ENCODE measurements at places on chromosomes 7 and 10.

GRCh38 chr7:84524714-84525694 lies 330.4 kb upstream of the SEMA3A start:
- DNase-seq = no peak

- no peak for DNase-seq
These were observed 980.8 kb upstream of the LRRTM3 start for GRCh38 chr10:65945061-65945460.

GRCh38 chr7:135459951-135460567 lies 49.8 kb downstream of the CNOT4 start:
- no peak for DNase-seq

DNA sequence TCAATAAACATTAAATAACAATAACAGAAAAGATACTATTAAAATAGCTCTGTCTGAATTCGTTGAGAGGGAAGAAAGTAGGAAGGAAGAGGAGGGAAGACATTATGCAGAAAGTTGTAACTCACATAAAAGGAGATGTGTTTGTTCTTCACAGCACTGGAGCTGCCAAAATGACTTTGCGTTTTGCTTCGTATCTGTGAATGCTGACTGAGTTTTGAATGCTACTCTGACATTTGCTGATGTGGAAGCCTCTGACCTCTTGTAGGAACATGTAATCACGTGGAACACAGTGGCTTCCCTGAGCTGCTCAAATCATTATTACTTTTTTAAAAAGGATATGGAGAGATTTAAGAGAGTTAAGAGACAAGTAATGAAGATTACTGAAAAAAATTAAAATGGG lies 15.6 kb upstream of the DGKI start:
- DNase-seq = no peak

GRCh38 chr10:58700591-58700990 lies 187.9 kb downstream of the BICC1 start:
- DNase-seq = no peak

- DNase-seq = peak; percentile 72
These were observed 22.6 kb upstream of the CREB5 start for GRCh38 chr7:28389504-28390395.

- no peak for DNase-seq
These were observed 167.0 kb downstream of the GATA3 start for GRCh38 chr10:8221451-8221850.

DNA sequence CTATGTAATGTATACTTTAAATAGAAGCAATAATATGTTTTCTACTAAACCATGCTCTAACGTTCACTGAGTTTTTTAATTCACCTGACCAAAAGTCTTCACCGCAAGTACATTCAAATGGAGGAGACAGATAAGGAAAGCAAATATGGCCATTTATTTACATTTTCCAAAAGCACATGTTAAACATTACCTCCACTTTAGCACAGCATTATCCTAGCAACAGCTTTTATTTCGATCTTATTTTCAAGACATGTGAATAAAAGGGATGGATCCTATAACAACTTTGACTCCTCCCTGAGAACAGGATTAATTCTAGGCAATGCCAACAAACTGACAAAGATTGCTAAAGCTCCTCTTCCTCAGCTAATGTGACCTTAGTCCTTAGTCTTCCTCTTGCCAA lies 11.5 kb upstream of the GRM8 start:
- DNase-seq = no peak

GRCh38 chr10:90136731-90137316 lies 435.4 kb downstream of the KIF20B start:
- peak; percentile 36 for DNase-seq

GRCh38 chr10:114603948-114604347 lies 54.1 kb downstream of the ABLIM1 start:
- DNase-seq = peak; percentile 63

DNA sequence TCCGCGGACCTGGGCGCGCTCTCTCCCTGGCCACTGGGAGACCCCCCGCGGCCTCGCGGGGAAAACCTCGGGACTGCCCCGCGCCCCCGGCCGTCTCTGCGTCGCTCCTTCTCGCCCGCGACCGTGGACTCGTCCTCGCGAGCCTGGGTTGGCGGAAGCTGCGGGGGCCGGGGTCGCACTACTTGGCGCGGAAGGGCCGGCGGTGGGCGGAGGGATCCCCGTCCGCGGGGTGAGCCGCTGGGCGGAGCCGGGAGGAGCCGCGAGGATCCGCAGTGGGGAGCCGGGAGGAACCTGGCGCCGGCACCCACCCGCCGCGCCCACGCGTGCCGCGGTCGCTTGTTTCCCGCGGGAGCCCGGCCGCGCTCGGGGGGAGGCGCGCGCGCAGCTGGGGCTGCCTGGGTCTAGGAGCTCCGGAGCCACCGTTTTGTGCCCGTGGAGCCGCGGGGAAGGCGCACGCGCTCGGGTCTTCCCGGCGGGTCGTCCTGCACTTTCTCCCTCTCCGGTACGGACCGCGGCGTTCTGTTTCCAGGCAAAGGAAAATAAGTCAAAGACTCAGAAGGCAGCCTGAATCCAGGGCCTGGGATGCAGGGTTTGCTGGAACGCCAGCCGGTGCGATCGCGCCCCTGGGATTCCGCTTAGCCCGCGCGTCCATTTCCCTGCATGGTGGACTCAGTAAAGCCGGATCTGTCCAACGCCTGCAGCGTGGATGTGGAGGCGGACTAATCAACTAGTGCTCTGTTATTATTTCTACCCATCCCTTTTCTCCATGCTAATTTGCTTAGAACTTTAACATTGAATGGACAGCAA lies 28.7 kb upstream of the KMT2C start:
- peak; percentile 90 for DNase-seq

GRCh38 chr7:51647931-51648351 lies 331.3 kb upstream of the COBL start:
- DNase-seq = no peak

DNA sequence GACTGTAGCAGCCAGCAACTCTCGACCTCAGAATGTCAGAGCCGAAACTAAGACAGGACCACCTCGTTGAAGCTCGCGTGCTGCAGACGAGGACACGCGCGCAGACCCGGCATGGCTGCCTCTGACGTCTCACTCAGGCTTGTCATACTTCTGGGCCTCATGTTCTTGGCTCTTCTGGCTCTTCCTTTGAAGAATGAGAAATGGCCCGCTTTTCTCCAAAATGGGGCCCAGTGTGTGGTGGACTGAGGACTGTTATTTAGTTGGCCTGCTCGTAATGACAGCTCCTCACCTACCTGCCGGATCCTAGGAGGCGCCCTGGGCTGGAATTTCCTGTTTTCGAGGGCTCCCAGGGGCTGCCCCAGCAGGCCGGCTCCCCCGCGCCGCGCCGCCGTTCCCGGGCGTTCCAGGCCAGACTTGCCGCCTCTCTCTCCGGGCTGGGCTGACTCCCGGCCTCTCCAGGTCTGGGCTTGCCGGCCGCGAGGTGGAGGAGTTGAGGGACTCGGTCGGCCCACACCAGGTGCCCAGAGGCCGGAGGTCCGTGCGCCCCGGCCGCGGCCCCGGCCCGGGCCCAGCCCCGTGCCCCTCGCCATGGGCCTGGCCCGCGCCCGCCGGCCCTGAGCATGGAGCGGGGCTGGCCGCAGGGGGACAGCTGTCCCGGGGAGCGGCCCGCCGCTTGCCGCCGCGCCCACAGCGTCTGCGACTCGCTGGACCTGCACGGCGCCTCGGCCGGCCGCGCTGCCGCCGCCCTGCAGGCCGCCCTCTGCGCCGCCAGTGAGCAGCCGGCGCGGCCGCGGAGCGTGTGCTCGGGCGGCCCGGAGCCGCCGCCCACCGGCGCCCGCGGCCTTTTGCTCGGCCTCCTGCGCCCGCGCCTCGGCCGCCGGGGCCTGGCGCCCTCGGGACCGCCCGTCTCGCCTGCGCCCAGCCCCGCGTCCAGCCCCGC lies 28.1 kb downstream of the AGAP3 start:
- DNase-seq = peak; percentile 66

DNA sequence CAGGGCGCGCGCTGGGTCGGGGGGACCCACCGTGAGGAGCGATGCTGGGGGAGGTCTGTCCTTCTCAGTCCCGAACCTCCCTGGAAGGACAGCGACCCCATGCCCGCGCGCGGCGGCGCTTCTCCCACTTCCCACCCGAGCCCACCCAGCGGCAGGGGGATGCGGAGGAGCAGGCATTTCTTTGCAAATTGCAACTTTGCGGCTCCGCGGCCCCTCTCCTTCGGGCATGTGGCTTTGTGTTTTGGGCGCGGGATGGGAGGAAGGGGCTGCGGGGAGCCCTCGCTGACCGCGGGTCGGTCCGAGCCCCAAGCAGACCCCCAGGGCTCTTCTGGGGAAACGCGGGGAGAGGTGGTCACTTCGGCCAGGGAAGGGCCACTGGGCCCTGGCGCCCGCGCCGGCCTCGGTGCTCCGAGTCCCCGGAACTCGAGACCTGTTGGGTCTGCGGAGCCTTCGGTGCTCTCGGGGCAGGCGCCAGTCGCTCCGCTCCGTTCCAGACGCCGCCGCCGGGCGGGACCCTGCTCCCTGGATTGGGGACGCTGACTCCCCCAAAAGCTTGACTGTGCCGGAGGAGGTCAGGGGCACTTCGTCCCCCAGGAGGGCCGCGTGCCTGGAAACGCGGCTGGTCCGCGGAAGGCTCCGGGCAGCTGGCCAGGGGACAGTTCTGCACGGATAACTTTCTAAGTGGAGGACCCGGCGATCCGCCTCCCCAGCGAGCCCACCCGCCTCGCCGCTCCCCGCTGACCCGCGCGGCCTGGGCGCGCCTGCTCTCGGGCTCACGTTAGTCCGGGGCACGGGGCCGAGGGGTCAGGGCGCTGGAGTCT lies 164.2 kb upstream of the DPP6 start:
- no peak for DNase-seq

DNA sequence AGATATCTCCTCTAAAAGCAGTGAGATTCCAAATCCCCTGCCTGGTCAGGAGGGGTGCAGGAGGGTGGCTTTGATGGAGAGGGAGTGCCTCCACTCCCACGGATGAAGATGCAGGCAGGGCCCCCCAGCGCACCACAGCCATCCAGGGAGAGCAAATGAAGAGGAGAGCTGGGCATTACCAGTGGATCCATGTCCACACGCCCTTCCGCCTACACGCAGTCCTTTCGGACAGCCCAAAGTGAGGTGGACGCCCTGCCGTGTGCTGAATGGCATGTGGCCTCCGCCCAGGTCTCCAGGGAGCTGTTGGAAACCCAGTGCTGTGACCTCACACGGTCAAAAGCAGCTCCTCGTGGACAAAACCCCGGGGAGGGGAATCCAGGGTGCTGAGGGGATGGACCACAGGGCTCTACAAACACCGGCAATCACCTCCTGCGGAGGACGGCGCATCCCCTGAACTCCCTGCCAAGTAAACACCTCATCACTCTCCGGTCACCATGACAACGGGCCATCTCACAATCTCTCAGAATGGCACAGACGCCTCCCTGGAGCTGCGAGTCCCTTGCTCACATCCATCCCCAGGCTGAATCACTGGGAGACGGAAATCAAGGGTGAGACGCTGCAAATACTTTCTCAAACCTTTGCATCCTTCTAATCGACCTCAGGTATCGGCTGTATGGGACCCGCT lies 35.0 kb upstream of the DNAAF5 start:
- DNase-seq = no peak

- no peak for DNase-seq
These were observed 982.4 kb upstream of the LRRTM3 start for GRCh38 chr10:65943451-65943850.

GRCh38 chr10:130956251-130956650 lies 355.3 kb downstream of the TCERG1L start:
- no peak for DNase-seq

DNA sequence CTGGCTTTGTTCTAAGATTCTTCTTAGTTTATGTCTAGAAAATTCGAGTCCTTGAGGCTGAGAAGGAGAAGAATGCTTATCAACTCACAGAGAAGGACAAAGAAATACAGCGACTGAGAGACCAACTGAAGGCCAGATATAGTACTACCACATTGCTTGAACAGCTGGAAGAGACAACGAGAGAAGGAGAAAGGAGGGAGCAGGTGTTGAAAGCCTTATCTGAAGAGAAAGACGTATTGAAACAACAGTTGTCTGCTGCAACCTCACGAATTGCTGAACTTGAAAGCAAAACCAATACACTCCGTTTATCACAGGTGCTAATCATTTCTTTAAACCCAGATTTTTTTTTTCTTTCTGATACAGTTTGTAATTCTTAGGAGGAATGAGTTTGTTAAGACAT lies 6.7 kb downstream of the CEP55 start:
- no peak for DNase-seq

DNA sequence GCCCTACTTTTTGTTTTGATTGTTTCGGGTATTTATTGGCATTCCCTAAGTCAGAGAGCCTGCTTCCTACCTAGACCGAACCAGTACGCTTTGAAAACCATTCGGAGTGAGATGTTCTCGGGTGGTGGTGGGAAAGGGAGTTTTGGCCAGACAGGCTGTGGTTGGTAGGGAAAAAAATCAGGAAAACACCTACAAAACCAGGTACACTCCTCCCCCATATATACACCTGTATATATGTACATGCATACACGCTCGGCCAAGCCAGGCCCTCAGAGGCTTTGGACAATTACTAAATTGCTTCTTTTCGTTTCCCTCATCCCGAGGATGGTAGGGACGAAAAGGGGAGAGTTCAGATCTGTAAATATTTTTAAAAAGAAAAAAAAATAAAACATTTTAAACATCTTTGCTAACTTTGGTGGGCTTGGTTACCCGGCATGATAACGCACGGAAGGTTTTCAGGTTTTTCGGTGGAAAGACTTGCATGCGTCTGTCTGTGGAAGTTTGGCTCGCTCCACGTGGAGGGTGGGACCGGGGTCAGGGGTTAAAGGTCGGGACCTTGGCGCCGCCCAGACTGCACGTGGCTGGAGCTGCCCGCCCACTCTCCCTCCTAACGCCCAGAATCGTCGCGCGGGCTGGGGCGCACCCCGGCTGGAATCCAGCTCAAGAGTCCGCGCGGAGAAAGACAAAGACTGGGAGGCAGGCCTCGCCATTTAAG lies 2.5 kb downstream of the HMX2 start:
- peak; percentile 60 for DNase-seq

DNA sequence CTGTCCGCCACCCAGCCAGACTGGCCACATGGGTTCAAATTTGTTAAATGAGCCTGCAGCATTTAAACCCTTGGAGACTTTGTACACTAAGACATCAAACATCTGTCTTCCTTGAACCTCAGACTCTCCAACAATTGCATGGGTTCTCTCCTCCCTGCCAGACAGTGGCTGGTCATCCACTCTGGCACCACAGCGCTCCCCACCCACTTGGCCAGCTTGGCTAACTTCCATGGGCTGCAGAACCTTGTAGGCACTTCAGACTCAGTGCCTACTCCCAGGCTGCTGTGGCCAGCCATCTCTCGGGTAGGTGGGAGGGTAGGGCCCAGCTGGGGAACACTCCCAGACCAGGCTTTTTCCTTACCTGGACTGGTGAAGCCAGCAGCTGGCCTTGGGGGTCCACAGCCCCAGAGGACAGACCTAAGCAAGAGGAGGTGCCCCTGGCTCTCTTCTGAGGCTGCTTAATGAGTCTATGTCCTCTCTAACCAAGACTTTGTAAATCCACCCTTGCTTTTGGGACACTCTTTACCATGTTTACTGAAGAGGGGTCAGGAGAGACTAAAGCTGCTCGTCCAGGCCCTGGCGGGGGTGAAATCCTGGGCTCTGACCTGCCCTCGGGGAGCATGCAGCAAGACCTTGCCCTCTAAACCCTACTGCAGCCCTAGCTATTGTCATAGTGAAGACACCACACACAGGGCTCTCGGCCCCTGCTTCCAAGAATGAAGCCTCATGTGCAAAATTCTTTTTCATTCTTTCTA lies 82.7 kb downstream of the ARHGAP22 start:
- no peak for DNase-seq

Data from erythroblast (primary cell).